HuH-7.5 (cell line): ENCODE measurements at places on chromosomes 3 and 15.

GRCh38 chr15:93974804-93975481, 256.4 kb upstream of the MCTP2 start:
- DNase-seq, result no peak

DNA sequence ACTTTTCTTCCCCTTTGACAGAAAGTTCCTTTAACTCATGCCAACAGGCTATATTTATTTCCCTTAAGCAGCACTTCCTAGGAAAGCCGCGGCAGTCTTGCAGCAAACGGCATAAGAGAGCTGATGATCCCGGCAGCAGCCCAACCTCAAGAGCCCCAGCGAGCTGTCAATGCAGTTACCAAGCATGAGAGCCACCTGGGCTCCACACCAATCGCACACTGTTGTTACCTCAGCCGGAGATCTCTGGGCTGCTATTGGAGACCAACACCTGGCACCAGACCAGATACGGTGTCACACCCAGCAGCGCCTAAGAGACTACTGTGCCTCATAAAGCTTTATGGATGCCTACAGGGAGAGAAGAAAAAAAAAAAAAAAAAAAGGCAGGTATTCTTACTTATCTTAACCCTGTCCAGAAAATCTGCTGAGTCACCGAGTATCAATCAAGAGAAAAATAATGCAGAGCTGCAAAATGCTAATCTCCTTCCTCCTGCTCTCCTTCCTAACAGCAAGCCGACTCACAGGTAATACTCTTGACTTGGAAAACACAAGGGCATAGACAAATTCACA, 11.7 kb downstream of the ABCC5 start:
- peak; percentile 23 for DNase-seq

GRCh38 chr3:28036599-28037575, 204.5 kb upstream of the CMC1 start:
- no peak for DNase-seq

DNA sequence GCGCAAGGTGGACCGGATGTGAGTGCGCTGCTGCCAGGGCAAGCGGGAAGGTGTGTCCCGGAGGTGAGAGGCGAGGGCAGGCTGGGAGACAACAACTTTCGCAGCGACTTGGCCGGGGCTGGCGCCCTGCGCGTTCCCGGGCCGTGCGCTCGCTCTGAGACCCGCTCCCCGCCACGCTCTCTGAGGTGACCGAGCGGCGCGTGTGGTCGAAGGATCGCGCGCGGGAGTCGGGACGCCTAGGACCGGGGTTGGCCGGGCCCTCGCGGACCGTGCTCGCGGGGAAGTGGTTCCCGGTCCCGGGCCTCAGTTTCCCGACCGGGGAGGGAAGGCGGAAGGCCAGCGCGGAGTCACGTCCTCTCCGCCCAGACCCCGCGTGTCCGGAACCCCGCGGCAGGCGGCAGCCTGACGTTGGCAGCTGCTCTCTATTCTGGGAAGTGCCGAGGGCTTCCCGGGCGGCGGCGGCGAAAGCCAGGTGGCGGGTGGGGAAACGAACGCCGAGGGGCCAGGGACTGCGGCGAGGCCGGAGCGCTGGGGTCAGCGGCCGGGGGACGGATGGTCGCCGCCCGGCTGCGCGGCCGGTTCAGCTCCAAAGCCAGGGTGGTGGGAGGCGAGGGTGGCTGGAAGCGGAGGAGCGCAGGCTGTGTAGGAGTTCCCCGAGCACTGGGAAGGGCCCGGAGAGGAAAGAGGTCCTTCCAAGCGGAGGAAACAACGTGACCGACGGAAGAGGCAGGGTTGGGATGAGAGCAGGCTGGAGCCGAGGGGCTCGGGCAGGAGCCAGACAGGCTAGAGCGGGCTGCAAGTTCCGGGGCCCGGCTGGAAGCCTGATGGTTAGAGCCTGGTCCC, 1.0 kb upstream of the IGF2BP2 start:
- DNase-seq, result peak; percentile 66

DNA sequence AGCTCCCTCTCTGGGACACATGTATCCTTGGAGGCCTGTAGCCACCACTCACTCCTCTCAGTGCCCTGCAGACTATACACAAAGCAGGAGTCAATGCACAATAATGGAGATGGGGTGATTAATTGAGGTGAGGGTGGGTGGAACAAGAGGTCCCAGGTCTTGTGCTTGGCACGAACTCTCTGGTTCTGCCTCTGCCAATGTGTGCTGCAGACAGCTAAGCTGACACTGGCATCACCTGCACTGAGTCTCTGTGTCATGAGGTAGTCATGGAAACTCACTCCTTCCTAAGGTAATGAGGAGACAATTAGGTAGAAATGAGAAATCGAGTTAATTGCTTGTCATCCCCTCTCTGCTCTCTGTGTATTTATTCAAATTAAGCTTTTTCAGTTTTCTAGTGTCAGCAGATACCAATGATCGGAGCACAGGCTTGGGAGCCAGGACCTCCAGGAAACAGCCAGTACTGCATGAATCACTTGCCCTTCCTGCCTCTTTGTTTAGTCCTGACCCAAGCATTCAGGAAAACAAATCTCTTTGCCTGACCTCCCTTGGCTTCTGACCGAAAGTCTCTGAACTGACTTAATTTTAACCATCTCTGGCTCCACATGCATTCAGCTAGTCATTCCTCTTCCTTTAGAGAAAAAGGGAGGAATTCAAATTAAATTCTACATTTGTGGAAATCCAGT, 56.7 kb downstream of the DRD3 start:
- DNase-seq, result no peak

GRCh38 chr15:52071570-52071969, 41.0 kb downstream of the BCL2L10 start:
- DNase-seq, result no peak

GRCh38 chr3:56851966-56852884, 50.5 kb upstream of the ARHGEF3 start:
- no peak for DNase-seq

DNA sequence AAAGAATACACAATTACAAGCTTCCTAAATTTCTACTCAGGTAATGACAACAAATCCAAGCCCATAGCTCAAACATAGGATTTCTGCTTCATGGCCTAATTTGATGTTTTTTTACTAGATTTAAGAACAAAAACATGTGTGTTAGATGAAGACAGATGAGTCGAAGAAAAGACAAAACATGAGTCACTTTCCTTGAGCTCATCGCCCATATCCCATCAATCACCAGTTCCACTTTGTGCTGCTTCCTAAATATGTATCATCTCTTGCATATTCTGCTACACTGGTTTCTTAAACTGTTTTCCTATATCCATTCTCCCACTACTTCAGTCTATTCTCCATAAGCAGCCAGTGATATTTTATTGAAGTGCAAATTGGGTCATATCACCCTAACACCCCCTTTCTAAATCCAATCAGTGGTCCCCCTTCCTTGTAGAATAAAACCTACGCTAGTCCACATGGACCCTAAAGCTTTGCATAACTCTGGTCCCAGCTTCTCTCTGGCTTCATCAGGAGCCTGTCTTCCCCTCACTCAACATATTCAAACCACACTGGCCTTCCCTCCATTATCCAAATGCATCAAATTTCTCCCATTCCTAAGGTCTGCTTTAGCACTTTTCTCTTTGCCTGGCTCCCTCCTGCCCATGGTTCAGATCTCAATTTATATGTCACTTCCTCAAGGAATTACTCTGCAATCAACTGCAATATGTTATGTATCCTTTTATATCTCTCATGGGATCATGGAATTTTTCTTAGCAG, 1033.9 kb downstream of the FHIT start:
- no peak for DNase-seq

- DNase-seq, result peak; percentile 62
These were observed 28.3 kb downstream of the IDH3A start for GRCh38 chr15:78177447-78177873.

GRCh38 chr15:58043192-58043903, 22.2 kb downstream of the ALDH1A2 start:
- no peak for DNase-seq

- DNase-seq, result no peak
These were observed 376.8 kb downstream of the NLGN1 start for GRCh38 chr3:173774294-173774693.
